Ovary (tissue), 10 donors: ENCODE measurements at places on chromosomes 7 and 10. TPM values are rescaled to one million over a fixed set of nuclear protein-coding genes. Genes with fewer than 3 reads are reported as not detected.

BLNK gene
- total RNA-seq = 1.2 TPM

PPP1R9A gene
- 32.2 TPM for total RNA-seq

FAM24B gene
- total RNA-seq = 4.2 TPM

CDHR1 gene
- total RNA-seq = 0.08 TPM

GRM3 gene
- not detected for total RNA-seq

PSMC2 gene
- total RNA-seq = 55.1 TPM

BTBD16 gene
- not detected for total RNA-seq

PAPOLB gene
- total RNA-seq = under 0.01 TPM

AGR2 gene
- 8.5 TPM for total RNA-seq

SORBS1 gene
- total RNA-seq = 10.7 TPM

MSMB gene
- not detected for total RNA-seq

CLDN4 gene
- total RNA-seq = not detected

C7orf57 gene
- total RNA-seq = 18.6 TPM

MASTL gene
- 5.2 TPM for total RNA-seq

SPACDR gene
- total RNA-seq = 0.61 TPM

CHCHD1 gene
- 15.8 TPM for total RNA-seq

CD36 gene
- total RNA-seq = 14.2 TPM

LRRC18 gene
- not detected for total RNA-seq

AKR1C4 gene
- total RNA-seq = not detected

MTG1 gene
- 27.2 TPM for total RNA-seq

APBB1IP gene
- 1.1 TPM for total RNA-seq

ADIRF gene
- 451 TPM for total RNA-seq

SMKR1 gene
- 0.54 TPM for total RNA-seq

CUL2 gene
- 23.6 TPM for total RNA-seq
